ENCODE measurements at places on chromosomes 7 and 10.

DNA sequence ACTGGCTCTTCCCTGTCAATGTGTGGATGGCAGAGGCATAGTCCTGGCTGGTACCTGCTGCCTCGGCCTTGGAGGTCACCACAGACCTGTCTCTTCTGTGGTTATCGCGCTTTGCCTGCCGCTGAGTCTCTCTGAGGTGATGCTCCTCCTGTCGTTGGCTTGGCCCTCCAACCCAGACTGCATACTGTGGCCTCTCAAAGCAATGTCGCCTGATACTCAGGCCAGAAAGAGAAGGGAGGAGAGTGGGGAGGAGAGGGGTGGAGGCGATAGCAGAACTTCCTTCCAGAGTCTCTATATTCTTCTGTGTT lies 133.2 kb upstream of the KCNMA1 start:
- DNase-seq: no peak

GRCh38 chr7:65463184-65463583 lies 89.5 kb downstream of the ZNF92 start:
- DNase-seq: no peak

GRCh38 chr10:91077549-91078071 lies 142.9 kb upstream of the PCGF5 start:
- no peak for DNase-seq

DNA sequence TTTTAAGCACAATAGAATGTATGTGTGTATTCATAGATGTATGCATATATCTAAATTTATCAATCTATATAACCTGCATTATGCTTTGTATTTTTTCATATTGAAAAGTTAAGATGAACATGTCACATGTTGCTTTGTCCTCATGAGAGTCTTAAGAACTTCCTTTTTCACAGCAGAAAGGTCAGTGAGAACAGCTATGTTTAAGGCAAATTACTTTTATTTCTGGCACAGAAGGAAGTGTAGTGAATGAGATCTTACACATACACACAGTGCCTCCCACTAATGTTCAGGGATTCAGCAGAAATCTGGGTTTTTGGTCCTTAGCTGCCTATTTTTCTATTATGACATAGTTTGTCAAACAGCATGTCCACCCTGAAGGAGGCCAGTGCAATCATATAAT lies 134.8 kb downstream of the TMEM26 start:
- no peak for DNase-seq

GRCh38 chr10:97788552-97789442 lies 17.0 kb upstream of the SFRP5 start:
- DNase-seq: peak; percentile 97

- peak; percentile 30 for DNase-seq
Observed at GRCh38 chr7:69739931-69740431, 141.7 kb downstream of the AUTS2 start.

DNA sequence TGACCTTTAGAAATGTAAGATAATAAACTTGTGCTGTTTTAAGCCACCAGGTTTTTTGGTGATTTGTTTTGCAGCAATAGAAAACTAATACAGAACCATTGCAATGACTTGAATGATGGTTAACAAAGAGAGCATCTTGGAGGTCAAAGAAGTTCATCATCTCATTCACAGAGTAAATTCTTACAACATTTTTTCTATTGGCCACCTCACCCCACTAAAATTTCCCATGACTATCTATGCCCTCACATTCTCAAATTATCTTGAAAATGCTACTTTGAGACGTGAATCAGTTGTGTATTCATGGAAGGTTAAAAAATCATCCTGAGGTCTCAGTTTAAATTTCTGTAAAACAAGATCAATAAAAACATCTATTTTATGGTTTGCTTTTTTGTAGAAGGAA lies 754.2 kb downstream of the SORCS1 start:
- no peak for DNase-seq

- no peak for DNase-seq
Observed at GRCh38 chr7:155460926-155461613, 3.1 kb downstream of the EN2 start.

- no peak for DNase-seq
Observed at GRCh38 chr10:124591123-124591495, 129.5 kb downstream of the LHPP start.

GRCh38 chr10:90849956-90850749 lies 7.7 kb downstream of the HTR7 start:
- DNase-seq: no peak

DNA sequence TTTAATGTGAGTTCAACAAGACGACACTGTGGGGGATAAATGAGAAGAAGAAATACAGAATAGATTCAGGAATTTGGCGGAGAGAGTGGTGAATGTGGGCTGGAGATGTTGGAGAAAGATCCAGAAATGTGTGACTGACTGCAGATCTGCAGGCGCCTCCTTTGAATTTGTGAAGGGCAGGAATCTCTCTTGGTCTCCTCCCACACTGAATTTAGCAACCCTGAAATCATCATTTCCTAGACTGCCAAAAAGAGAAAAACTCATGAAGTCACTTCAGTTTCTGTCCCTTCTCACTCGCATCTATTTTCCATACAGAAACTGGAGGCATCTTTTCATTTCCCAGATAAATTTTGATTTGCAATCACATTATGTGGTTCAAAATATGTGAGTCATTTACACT lies 128.7 kb downstream of the GNAI1 start:
- DNase-seq: no peak

GRCh38 chr10:69097729-69098128 lies 9.8 kb downstream of the SRGN start:
- DNase-seq: no peak

GRCh38 chr10:96910488-96911395 lies 78.6 kb downstream of the LCOR start:
- peak; percentile 74 for DNase-seq

GRCh38 chr7:133195868-133196267 lies 57.0 kb upstream of the EXOC4 start:
- DNase-seq: no peak

DNA sequence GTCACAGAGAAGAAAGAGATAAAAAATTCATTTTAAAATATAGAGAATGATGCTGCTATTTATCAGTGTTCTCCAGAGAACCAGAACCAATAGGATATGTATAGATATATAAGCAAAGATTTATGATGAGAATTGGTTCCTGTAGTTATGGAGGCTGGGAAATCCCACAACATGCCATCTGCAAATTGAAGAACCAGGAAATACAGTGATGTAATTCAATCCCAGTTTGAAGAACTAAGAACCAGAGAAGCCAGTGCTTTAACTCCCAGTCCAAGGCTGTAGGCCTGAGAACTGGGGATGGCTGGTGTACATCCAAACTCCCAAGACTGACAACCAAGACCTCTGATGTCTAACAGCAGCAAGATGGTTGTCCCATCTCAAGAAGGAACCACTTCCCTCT lies 192.9 kb upstream of the PLXDC2 start:
- no peak for DNase-seq

DNA sequence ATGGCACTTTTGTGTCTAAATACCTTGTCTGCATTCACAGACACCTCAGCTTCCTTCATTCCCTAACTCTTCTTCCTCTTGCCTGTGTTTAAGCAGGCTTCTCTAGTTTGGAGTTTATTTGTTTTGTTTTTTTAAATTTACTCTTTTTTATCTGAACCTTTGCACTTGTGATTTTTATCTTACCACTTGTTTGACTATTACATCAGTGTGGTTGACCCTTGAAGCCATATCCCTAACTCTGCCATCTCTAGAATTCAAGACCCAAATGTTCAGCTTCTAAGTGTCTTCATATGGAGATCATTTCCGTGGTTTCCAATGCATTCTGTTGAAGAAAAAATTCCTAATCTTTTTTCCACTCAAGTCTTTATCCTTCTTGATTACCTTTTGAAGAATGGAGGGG lies 233.3 kb downstream of the KIAA1217 start:
- no peak for DNase-seq

DNA sequence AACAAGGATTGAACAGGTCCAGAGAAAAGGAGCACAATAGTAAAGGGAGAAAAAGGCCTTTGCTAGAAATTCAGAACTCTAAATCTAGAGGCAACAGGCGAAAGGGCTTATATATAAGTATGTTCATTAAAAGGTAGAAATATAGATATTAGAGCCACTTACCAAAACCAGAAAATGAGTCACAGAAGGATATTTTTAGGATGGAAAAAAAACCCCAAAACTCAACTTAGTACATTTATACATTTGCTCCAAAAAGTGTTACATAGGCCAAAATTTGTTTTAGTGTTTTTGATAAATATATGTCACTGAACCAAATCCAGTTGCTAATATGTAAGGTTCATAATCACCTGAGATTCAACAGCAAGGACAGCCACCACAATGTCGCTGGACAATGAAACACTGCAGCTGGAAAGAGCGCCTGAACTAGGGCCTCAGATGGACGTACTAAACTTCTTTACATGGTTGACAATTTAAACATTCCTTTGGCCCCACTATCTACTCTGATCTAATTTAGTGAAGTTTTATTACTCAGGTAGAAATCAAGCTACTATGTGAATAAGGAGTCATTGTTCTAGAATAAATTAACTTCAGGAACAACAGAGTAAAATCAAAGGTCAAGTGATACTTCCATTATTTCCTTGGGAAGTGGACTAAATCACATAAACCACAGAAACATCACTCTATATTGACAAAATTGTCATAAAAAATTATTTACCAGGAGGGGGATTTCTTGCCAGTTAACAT lies 10.9 kb downstream of the FAM3C start:
- no peak for DNase-seq

DNA sequence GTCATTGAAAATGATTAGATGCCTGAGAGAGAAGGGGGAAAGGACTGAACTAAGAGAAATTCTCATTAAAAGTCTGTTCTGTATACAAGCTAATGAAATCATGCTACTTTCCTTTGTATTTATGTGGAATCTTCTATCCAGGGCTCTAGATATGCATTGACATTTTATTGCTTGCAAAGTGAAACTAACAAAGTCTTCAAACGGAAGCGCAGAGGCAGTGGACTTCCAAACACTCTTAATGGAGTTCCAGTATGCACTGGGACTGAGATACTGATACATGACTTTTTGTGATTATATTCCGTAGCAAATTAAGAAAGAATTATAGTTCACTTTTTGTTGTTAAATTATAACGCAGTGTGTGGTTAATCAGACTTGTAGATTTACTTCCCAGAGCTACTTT lies 166.8 kb upstream of the TBX20 start:
- DNase-seq: no peak

DNA sequence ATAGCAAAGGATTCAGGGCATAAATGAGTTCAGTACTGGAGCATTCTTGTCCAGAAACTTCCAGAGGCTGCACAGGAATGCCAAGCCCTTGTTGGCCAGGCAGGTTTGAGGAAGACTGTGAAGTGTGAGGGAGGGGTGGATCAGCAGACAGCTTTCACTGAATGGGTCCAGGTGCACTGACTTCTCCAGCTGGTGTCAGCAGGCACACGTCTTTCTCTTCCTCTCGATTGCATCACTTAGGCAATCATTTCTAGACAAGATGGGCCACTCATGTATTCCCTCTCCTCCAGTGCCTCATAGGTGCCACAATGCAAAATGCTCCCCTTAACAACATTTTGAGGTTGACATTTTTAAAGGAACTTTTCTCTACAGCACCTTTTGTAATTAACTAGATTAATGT lies 15.6 kb upstream of the PLEKHS1 start:
- no peak for DNase-seq

DNA sequence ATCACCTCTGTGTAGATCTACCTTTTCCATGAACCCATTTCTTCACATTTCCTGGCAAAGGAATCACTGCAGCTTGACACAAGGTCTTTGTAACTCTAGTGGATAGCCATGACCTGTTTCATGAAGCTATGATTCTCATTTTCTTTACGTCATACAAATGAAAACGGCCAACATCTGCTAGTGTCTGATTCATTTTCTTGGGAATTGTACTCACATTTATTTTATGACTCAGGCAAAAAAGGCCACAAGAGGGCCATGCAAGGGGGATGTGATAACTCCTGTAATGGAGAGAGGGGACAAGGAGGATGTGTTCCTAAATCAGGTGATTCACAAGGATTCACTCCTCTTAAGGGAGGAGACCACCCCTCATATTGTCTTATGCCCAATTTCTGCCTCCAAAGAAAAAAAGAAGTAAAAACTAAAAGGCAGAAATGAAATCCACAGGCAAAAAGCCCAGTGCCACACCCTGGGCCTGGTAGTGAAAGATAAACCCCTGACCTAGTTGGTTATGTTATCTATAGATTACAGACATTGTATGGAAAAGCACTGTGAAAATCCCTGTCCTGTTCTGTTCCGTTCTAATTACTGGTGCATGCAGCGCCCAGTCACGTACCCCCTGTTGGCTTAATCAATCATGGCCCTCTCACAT lies 249.9 kb downstream of the IPMK start:
- DNase-seq: peak; percentile 81

DNA sequence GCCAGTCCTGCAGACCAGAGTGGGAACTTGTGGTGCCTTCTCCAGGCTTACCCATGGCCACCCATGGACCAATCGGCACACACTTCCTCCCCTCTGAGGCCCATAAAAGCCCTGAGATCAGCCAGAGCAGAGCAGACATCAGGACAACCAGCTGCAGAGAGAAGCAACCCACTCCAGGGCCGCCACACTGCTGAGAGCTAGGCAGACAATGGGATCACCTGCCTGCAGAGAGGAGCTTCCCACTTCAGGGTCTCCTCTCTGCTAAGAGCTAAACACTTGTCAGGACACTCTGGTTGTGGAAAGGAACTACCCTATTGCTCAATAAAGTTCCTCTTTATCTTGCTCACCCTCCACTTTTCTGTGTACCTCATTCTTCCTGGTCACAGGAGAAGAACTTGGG lies 34.0 kb downstream of the C7orf25 start:
- no peak for DNase-seq

DNA sequence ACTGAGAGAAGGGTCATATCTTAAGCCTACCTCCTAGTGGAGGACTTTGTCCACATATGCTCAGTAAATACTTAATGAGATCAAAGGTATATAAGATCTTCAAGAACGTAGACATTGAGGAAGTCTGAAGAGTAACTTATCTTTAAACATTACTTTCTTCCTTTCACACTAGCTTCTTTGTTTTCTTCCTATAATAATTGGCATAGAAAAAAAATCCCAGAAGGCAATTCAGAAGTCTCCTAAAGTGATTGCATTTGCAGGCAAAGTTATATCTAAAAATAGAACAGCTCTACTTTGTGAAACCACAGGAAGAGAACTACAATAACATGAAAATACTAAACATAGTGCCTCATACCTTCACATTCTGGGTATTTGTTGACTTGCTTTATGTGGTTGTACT lies 150.4 kb downstream of the PPP1R3A start:
- DNase-seq: no peak

DNA sequence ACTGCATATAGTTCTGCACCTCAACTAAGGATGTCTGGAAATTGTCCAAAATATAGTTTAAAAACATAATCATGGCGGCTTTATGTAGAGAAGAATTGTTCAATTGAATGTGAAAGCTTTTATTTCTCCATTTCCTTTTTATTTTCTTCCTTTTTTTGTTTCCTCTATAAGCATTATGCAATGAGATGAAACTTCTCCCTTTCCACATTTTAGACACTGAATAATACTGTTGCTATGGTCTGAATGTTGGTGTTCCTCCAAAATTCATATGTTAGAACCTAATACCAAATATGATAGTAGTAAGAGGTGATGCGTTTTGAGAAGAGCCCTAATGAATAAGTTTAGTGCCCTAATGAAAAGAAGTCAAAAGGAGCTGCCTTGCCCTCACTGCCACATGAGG lies 175.0 kb downstream of the RNLS start:
- DNase-seq: no peak

All from hematopoietic multipotent progenitor cell treated with erythropoietin and hydrocortisone succinate and interleukin-3 and kit ligand, for 8 days (in vitro differentiated cells).